Endothelial cell of umbilical vein (primary cell): ENCODE measurements at places on chromosomes 3 and 15. TPM values are rescaled to one million over a fixed set of nuclear protein-coding genes. Genes with fewer than 3 reads are reported as not detected.

GRCh38 chr3:16124636-16125035, 49.8 kb upstream of the GALNT15 start:
- no peak overlapping the region for H3K4me3 ChIP-seq
- H3K27ac ChIP-seq, result no peak overlapping the region
- no peaks in the 10 kb centered on the region for H3K36me3 ChIP-seq
- peaks cover 2% of the 10 kb centered on the region for H3K4me1 ChIP-seq

The TIGIT gene
- polyA plus RNA-seq, result not detected in 2 replicates

The SMAD6 gene
- 7.3 and 8.8 TPM in 2 replicates for polyA plus RNA-seq

GRCh38 chr15:74956648-74957475, at the start of gene RPP25:
RPP25 (minus strand) TSS chr15:74956772; CDS start chr15:74956583, 189 bp downstream.
- H3K4me3 ChIP-seq, result peak within 1 kb of the TSS; percentile 44
- H3K27ac ChIP-seq, result peak within 1 kb of the TSS; percentile 46

The CYP8B1 gene
- not detected in 2 replicates for polyA plus RNA-seq

DNA sequence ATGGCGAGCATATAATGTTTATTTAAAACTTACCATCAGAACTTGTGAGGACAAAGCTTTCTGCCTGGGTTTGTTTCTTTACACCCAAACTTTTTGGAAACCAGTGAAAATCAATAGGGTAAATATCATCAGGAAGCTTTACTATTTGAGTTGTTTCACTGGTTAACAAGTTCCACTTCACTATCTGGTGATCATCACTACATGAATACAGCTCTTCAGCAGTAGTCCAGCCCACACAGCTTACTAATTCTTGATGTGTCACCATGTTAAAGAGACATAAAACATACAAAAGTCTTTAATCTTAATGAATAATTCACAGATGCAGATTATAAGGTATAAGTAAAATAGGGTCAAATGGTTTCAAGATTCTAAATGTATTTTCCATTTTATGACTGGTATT, 17.6 kb downstream of the IFT80 start:
- no peak overlapping the region for H3K27ac ChIP-seq
- H3K4me1 ChIP-seq, result no peaks in the 10 kb centered on the region
- H3K36me3 ChIP-seq, result peaks cover 2% of the 10 kb centered on the region
- no peak for DNase-seq
- no peak overlapping the region for H3K4me3 ChIP-seq
- H3K27me3 ChIP-seq, result no peaks in the 10 kb centered on the region

The PYGO1 gene
- 1.4 and 1.9 TPM in 2 replicates for polyA plus RNA-seq

DNA sequence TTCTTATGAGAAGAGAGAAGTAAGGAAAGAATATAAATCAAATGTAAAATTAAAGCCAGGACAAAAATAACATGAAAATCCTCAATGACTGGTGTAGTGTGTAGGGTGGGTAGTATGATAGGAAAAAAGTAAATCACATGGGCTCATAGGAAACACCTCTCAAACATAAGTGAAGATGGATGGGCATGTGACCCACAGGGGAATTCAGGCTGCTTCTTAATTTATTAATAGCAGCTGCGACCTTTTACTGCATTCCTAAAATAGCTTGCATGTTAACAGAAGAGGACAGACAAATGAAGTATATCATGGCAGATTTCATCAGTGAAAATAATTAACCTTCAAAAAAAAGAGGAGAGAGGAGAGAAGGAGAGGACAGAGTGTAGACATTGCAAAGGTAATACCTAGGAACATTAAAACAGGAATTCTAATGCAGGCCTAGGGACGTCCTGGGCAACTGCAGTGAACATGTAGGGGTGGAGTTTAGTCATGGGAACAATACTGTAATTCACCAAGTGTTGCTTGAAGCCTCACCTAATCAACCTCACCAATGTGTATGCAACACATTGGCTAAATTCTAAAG, 132.9 kb downstream of the KCNMB2 start:
- H3K4me1 ChIP-seq, result no peaks in the 10 kb centered on the region
- DNase-seq, result no peak
- H3K4me3 ChIP-seq, result no peak overlapping the region

DNA sequence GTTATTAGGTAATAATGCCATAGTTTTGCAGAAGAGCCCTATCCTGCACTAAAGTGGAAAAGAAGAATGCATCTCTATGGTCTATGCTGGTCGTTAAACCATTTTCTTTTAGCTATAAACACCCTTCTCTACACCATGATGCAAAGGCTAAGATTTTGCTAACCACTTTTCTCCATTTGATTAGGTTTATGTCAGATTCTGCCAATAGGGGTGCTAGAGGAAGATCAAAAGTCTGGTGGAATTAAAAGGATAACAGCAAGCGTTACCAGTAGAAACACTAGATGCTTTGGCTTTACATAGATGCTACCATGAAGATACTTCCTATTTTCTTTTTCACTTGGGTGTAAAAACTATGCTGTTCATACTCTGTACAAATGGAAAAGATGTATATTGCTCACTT, 669.8 kb upstream of the ARPP21 start:
- no peak for DNase-seq
- H3K4me1 ChIP-seq, result no peaks in the 10 kb centered on the region
- H3K36me3 ChIP-seq, result no peaks in the 10 kb centered on the region
- H3K27ac ChIP-seq, result no peak overlapping the region

The ABI3BP gene
- polyA plus RNA-seq, result 75.1 and 106 TPM in 2 replicates

The RASL12 gene
- not detected in 2 replicates for polyA plus RNA-seq
